ENCODE measurements at places on chromosomes 2 and 18.

GRCh38 chr2:81545626-81546025, 1241.1 kb upstream of the LRRTM1 start:
- DNase-seq: no peak

DNA sequence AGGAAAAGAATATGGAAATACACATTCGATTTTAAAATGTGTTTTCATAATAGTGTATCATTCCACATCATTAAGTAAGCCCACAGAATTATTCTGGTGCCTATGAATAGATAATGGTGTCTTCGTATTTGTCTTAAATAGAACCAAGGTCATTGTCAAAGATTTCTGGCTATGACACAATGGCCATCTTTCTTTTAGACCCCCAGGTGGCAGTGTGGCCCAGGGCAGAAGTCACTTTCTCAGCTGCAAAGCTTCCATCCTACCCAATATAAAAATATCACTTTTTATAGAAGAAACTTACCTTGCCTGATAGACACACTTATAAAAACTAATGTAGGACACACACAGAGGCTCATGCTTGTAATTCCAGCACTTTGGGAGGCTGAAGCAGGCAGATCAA, 57.5 kb downstream of the ZRANB3 start:
- DNase-seq: no peak

GRCh38 chr2:168851674-168852320, 38.4 kb downstream of the SPC25 start:
- DNase-seq: no peak

GRCh38 chr18:9838144-9838877, 47.5 kb upstream of the TXNDC2 start:
- DNase-seq: no peak

- DNase-seq: no peak
These were observed 85.0 kb upstream of the LYPD1 start for GRCh38 chr2:132754867-132755472.

DNA sequence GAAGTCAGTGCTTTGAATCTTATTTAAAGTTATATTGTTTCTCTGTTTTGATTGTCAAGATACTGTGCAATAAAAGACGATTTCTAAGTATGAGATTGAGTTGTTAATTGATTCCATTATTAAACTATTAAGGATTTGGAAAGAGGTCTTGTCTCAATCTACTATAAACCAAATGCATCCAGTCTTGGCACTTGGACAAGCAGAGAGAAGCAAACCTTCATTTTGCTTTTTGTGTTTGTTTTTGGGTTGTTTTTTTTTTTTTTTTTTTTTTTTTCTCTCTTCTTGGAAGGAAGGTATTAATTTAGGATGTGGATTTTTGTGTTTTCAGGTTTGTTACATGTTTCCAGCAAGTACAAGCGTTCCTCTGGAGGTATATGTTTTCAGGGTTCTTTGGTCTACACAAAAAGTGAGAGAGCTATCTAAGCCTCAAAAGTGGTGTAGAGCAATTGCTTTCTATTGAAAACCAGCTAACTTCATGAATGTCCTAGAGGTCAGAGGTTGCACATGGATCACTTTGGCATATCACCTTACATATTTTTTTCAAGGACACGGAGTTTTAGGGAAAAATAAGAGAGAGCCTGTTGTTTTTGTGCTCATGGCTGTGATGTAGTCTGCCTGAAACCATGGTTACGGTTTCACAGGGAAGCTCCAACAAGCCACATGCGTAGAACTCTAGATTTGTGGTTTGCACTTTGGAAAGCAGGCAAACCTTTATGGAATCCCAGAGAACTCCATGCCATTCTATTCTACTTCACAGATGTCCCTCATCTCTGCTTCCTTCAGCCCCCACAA, 1.8 kb downstream of the PRKCE start:
- DNase-seq: no peak

DNA sequence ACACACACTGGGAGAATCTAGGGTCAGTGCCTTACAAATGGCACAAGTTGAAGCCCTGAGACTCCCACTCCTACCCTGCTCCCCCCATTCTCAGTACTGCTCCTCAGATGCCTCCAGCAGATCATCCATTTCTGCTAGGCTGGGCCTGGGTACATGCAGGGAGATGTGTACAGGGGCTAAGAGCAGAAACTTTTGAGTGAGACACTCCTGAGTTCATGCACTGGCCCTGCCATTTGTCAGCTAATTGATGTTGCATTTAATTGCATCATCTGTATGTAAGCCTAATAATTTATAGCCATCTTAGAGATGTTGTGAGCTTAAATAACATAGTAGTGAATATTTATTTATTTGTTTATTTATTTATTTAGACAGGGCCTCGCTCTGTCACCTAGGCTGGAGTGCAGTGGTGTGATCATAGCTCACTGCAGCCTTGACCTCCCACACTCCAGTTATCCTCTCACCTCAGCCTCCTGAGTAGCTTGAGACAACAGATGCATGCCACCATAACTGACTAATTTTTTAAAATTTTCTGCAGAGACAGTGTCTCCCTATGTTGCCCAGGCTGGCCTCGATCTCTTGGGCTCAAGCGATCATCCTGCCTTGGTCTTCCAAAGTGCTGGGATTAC, 4.8 kb upstream of the CASP8 start:
- no peak for DNase-seq

DNA sequence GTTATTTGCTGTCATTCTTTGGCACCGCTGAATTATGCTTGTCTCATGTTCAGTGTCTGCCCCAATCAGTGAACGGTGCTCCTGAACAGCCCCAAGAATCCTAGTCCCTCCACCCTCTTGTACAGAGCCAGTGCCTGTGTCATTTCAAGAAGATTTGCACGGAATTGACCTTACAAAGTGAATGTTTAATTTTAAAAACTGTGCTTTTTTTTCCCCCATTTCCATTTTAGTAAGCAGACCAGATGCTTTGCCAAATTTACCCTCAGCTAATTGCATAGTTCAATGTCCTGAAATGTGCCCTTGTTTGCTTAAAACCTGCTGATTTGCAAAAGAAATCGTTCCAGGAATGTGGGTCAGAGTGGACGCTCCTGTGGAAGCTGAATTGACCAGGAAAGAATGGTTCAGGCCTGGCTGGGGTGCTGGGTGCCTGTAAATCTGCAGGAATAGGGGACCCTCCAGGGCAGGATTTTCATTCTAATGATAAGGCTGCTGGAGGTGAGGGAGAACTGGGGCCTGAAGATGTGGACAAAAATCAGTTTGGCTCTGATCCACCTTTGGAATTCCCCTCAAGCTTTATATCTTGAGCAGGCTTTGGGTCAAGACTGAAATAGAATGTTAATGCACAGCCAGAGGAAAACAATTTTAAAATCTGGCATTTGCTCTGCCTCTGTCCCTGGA, 20.1 kb downstream of the TMEM17 start:
- no peak for DNase-seq

DNA sequence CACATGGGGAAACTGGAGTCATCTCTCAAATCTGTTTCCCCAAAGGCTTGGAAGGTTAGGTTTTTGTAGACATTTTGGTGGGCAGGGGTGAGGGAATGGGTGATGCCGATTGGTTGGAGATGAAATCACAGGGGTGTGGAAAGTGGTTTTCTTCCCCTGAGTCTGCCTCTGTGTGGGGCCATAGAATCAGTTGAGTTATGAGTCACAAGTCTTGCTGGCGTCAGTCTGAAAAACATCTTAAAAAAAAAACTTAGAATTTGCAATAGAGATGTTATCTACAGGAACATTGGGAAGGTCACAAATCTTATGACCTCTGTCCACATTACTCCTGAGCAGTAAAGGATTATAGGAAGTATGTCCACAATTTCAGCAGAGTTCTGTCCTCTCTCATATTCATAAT, 314.6 kb downstream of the CNTNAP5 start:
- no peak for DNase-seq

GRCh38 chr2:97664636-97664970, 759 bp upstream of the ACTR1B start:
- DNase-seq: no peak

- no peak for DNase-seq
These were observed 440.9 kb downstream of the PTPRM start for GRCh38 chr18:8008033-8008432.

DNA sequence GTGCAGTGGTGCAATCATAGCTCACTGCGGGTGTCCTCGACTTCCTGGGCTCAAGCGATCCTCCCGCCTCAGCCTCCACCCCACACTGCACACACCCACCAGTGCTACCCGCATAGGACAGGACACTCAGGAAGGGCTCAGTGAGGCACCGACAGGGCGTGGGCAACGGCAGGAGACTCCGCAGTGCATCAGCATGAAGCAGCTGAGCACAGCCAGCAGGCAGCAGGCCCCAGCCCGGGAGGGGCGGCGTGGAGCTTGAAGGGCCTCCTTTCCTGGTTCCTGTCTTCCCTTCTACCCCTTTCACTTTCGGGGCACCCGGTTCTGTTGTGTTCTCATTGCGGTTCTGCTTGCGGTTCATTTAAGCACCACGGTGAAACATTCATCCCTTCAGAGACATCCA, 89.8 kb downstream of the ZNF516 start:
- DNase-seq: no peak

DNA sequence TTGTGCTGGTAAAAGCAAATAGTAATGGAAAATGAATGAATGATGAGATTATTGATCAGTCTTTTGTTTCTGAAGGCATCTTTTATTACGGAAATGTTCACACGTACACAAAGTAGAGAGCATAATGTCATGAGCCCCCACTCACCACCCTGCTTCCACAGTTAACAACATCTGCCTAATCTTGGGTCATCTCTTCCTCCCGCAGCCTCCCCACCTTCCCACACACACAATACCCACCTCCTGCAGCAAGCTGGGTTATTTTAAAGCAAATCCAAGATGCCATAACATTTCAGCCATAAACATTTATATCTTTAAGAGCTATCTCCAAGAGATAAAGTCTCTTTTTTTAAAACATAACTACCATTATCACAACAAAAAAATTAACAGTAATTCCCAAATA, 36.3 kb downstream of the CYP27C1 start:
- DNase-seq: no peak

- DNase-seq: no peak
These were observed 19.4 kb downstream of the PLB1 start for GRCh38 chr2:28515176-28515751.

- DNase-seq: no peak
These were observed 882.3 kb upstream of the TMEFF2 start for GRCh38 chr2:193076995-193077394.

- DNase-seq: no peak
These were observed 167.4 kb downstream of the PKP4 start for GRCh38 chr2:158624071-158624667.
